ENCODE measurements at places on chromosomes 12 and 14. TPM values are rescaled to one million over a fixed set of nuclear protein-coding genes. Genes with fewer than 3 reads are reported as not detected.
A peak's percentile ranks its signal among the peaks of the same experiment; 100 is the strongest.

GRCh38 chr12:72133497-72134055, 138.6 kb upstream of the TRHDE start:
- H3K27me3 ChIP-seq = no peaks in the 10 kb centered on the region
- no peak overlapping the region for H3K4me3 ChIP-seq
- DNase-seq = no peak
- H3K27ac ChIP-seq = no peak overlapping the region

Gene HOXC11
- polyA plus RNA-seq = not detected

GRCh38 chr14:104795781-104796686, 486 bp upstream of the AKT1 start:
- H3K27me3 ChIP-seq = no peaks in the 10 kb centered on the region
- peaks cover 6% of the 10 kb centered on the region for H3K36me3 ChIP-seq
- H3K27ac ChIP-seq = peak overlapping the region; percentile 69
- peaks cover 33% of the 10 kb centered on the region for H3K4me1 ChIP-seq
- DNase-seq = peak; percentile 61

DNA sequence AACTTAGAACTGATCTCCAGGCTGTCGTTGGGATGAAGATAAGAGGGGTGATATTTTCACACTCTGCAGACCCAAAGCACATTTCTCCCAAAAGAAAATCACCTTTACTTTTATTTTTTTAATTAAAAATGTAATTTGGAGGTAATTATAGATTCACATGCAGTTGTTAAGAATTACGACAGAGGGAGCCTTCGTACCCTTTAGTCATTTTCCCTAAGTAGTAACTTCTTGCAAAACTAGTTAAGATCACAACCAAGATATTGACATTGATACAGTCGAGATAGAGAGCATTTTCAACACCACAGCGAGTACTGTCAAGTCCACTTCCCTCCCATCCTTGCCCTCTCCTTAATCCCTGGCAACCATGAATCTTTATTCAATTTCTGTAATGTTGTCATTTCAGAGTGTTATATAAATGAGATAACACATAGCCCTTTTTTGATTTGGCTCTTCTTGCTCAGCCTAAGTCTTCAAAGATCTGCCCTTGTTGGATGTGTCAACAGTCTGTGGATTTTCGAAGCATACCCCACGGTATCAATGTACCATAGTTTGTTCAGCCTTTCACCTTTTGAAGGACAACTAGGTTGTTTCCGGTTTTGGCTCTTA, 39.6 kb downstream of the DNAH10 start:
- no peaks in the 10 kb centered on the region for H3K27me3 ChIP-seq
- peak; percentile 33 for DNase-seq
- H3K4me3 ChIP-seq = no peak overlapping the region
- no peaks in the 10 kb centered on the region for H3K4me1 ChIP-seq
- H3K36me3 ChIP-seq = no peaks in the 10 kb centered on the region

- H3K4me3 ChIP-seq = no peak overlapping the region
- H3K4me1 ChIP-seq = no peaks in the 10 kb centered on the region
- H3K36me3 ChIP-seq = no peaks in the 10 kb centered on the region
- H3K27me3 ChIP-seq = no peaks in the 10 kb centered on the region
- DNase-seq = no peak
Observed at GRCh38 chr12:95424271-95424994, 49.5 kb upstream of the METAP2 start.
